Esophagus muscularis mucosa (tissue), 4 donors: ENCODE measurements at places on chromosomes 12 and 14. TPM values are rescaled to one million over a fixed set of nuclear protein-coding genes. Genes with fewer than 3 reads are reported as not detected.

GRCh38 chr12:104137001-104137901 lies 759 bp downstream of the NFYB start:
- DNase-seq: no peak

DNA sequence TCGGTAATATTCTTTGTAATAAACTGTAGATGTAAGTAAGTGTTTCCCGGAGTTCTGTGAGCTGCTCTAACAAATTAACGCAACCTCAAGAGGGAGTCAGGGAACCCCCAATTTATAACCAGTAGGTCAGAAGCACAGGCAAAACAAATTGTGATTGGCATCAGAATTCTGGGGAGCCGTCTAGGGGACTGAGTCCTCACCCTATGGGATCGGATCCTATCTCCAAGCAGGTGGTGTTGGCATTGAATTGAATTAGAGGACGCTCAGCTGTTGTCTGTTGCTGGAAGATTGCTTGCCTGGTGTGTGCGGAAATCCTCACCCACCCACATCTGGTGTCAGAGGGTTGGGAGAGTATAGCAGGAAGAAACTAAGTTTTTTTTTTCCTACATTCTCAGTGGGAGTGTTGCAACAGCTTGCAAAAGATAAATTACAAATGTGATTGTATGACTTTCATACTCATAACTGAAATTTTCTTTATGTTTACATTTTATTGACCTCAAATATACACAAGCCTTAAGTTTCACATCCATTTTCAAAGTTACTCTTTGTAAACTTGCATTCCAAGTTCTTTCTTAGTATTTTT lies 5.5 kb downstream of the TMEM52B start:
- DNase-seq: peak; percentile 89

DNA sequence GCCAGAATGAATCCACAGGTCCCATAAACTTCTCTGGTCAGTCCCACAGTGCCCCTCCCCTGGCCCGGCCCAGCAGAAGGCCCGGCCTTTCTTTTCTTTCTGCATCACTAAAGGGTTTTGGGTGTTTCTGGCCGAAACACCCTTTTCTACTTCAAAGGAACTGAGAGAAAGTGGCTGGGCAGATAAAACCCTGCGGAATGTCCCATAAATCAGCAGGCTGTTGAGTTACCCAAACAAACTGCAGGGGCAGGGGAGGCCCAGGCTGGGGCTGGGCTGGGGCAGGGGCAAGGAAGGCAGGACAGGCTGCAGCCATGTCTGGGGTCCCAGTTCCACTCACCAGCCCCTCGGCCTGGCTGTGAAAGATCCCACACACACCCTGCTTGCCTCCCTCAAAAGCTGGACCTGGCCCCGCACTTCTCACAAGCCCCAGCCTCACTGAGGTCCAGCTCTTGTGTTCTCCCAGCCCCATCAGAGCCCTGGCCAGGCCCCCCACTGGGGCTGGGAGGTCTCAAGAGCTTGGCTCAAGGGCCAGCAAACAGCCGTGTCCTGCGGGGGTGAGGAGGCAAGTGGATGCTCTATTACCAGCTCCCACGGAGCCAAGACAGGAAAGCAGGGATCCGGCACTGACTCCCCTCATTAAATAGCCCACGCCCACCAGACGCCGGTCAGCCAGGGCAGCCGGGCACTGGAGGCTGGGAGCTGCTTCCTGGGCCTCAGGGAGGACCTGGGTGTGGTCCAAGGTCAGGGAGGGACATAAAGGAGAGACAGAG lies 41.9 kb downstream of the CCNK start:
- DNase-seq: no peak

The CCDC197 gene
- not detected for total RNA-seq

DNA sequence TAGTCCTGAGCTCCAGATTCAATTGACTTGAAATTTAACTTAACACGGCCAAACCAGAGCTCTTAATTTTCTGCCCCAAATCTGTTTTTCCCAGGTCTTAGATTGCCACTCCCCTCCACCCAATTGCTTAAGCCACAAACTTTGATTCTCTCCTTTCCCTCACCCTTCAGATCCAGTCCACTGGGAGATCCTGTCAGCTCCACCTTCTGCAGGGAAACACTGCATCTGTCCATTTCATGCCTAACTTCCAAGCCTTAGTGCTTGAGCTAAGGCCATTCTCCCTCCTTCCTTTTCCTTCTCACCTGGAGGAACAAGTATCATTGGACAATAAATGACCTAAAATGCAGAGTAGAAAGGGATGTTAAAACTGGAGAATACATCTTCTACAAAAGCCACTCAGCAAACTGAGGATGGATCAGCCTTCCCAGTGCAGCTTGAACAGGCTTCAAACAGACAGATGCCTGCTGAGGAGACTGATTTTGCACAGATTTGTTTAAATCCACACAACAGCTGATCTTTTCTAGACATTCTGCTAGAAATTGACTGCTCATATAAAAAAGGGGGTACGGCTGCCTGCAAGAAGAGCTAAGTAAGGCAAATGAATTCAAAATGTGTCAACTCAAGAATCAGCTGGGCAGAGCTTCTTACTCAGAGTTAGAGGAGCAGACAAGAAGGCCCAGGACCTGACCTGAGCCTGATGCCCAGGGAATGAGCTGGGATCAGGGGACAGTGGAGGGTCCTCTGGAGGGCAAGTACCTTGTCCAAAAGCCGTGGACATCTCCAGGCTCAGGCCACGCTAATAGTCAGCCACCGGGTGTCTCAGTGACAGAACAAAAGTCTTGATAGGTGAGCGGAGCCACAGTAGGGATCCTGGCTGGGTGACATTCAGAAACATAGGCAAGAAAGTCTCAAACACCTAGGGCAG lies 81.3 kb upstream of the RIC8B start:
- peak; percentile 88 for DNase-seq
